ENCODE measurements at places on chromosomes 5 and 9.

DNA sequence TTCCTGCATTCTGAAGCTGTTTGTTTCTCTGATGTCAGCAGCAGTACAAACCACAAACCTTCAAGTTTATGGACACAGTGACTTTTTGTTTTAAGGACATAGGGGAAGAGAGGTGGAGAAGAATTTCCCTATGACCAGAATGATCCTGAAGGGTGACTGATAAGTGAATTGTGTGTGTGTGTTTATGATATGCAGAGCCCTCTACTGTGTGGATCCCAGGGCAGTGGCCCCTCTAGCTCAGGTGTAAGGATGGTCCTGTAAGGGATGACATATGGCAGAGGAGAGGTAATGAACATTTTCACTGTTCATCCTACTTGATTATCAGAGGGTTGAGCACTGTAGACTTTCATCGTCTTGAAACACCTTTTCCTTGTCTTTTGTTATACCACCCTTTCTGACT lies 30.6 kb upstream of the TMED7 start:
- no peak for DNase-seq

DNA sequence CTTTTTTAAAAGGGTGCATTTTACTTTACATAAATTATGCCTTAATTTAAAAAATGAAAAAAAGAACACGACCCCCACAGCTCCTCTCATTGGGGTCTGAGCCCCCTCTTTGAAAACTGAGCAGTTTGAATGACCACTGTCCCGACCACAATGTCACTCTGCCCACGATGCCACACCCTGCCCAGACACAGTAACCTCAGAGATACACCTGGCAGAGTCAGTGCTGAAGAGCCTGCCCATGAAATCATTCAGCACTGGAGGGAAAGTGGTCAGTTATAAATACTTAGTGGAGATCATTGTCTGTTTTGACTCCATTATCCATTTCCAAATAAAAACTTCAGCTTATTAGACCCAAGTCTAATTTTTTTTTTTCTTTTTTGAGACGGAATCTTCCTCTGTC lies 49.3 kb downstream of the DNAJC21 start:
- no peak for DNase-seq

- no peak for DNase-seq
Observed at GRCh38 chr9:123544007-123544827, 188.2 kb downstream of the CRB2 start.

DNA sequence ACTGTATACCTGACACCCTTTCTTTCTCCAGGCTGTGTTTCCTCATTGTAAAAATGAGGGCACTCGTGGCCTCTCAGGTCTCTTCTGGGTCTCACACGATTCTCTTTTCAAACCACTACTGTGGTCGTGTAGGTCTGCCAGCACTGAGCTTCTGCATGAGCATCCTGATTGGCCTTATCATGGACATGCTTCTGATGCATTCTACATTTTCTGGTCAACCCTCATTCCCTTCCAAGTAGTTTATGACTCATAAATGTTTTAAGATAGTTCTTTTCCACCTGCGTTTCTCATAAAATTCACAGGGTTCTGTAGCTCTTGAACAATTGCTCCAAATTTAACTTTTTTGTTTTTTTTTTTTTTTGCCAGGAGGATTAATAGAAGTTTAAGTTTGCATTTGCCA lies 294.8 kb downstream of the KCTD16 start:
- no peak for DNase-seq

- DNase-seq: no peak
Observed at GRCh38 chr5:66553916-66554575, 42.1 kb upstream of the MAST4 start.

DNA sequence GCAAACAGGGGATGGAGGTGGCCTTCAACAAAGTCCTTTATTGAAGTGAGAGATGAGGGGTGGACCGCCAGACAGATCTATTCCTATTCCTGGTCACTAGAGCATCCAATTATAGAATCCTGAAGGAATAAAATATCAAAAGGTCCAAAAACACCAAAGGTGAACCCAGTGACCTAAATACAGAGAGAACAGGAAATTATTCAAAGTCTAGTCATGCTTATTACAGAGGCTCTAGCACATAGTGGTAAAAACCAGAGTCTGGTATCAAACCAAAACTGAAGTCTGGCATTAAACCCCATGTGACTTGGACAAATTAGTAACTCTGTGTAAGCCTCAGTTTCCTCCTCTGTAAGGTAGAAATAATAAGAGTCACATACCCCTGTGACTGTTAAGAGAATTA lies 100.5 kb upstream of the SNX2 start:
- DNase-seq: no peak
